ENCODE measurements at places on chromosomes 5 and 9.

DNA sequence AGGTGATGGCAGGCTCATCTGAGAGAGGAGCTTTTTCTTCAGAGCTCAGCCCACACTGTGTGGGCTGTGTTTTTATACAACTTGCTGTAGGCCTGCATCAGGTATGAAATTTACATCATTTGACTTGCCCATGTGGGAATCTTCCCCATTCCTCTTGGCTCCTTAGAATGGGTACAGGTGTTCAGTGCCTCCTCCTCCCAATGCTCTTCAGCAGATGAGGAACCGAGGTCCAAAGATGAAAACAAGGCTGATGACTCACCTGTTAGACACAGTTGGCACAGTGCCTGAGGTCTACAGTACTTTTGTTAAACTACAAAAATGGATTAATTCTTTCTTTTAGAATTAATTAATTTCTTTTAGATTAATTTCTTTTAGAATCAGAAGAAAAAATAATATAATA is 20.8 kb downstream of the PAPPA start:
- no peak for DNase-seq

DNA sequence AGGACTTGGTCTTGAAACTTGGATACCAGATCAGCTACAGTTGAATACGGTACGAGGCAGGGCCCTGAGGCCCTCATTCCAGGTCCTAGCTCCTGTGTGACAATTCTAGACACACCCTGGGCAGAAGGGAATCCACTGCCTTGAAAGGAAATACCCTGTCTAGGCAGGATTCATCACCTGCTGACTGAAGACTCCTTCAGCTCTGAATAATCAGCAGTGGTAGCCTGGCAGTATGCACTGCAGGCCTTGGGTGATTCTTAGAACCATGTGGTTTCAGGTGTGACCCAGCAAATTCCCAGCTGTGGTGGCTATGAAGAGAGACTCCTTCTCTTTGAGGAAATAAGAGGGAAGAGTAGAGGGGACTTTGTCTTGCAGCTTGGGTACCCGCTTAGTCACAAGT is 17.2 kb upstream of the EFNA5 start:
- DNase-seq = no peak

GRCh38 chr5:143680672-143681259 is 131.2 kb upstream of the HMHB1 start:
- DNase-seq = no peak

- DNase-seq = no peak
These were observed 22.1 kb upstream of the PLPP6 start for GRCh38 chr9:4640027-4640426.

DNA sequence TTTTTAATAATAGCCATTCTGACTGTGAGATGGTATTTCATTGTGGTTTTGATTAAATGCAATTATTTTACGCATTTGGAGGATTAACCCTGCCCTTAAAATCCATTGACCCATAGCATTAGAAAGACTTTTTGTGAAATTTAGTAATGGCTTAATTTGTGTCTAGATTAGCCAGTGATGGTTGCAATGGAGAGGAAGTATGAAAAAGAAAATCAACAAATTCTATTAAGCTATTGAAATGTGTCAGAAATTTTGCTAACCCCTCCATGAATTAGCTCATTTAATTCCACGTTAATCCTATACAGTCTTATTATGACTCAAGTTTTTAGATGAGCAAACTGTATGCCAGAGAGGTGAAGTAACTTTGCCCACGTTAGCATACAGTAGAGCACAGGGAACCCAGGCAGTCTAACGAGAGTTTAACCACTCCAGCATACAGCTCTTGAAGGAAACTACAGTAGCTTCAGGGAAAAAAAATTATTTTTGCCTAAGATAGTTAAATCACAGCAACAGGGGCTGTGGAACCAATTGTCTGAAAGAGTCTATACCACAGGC is 158.2 kb upstream of the PPP2R2B start:
- DNase-seq = no peak

GRCh38 chr5:149147676-149148075 is 6.4 kb downstream of the ABLIM3 start:
- DNase-seq = no peak

GRCh38 chr5:108747774-108748400 is at the start of gene FER:
Gene FER, plus strand, starts transcription at chr5:108747897. Its CDS starts 50,286 bp downstream, at chr5:108798183.
- DNase-seq = peak; percentile 41

DNA sequence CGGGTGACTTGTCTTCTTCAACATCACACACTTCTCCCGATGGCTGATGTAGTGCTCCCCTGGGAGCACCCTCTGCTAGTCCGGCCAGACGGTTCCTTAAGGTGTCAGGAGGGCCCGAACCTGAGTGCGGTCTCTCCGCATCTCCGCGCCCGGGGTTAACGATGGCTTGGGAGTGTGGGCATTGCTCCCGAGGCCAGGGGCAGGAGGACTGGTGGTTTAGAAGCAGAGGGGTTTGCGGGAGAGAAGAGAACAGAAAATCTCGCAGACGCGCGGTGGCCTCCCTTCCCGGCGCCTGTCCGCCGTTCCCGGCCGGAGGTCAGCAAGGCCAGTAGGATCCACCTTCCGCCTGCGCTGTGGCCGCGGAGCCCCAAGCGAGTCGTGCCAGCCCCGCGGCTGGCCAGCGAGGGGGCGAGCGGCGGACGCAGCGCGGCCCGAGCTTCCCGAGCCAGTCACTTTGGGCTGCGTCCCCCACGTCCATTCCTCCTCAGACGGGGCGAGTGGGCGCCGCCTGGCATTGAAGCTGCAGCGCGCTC is 700 bp downstream of the CDO1 start:
- no peak for DNase-seq

Data from NCI-H460 (cell line).